ENCODE measurements at places on chromosomes 3 and 15.

DNA sequence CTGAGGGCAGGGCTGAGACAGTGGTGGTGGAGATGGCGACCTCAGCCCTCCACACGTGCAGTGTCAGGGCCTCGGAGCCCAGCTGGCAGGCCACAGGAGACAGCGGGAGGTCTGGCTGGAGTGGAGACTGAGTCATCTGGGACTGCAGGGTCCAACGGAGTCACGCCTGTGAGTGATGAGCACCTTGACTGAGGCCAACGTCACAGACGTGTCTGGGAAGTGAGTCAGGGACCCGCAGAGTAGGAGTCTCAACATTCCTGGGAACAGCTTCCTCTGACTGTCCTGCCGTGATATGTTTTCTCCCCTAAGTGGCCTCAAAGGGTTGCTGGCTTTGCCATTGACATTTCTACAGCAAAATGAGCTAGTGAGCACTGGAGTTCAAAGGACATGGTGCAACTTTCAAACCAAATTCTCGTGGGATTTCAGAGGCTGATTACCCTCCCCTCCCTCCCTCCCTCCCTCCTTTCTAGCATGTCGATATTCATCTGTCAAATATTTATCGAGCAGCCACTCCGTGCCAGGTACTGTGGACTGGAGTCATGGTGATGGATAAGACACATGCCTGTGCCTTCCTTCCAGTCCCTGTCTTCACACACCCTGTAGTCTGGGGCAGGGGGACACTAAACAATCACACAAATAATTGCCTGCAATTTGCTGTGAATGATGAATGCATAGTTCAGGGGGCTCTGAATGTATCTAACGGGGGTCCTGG lies 53.3 kb upstream of the AMOTL2 start:
- peak; percentile 87 for DNase-seq

GRCh38 chr3:177057768-177058167 lies 139.5 kb downstream of the TBL1XR1 start:
- DNase-seq: no peak

- no peak for DNase-seq
These were observed 3.2 kb downstream of the SENP7 start for GRCh38 chr3:101509811-101510210.

GRCh38 chr3:24199775-24200247 lies 254.7 kb downstream of the NR1D2 start:
- DNase-seq: no peak

DNA sequence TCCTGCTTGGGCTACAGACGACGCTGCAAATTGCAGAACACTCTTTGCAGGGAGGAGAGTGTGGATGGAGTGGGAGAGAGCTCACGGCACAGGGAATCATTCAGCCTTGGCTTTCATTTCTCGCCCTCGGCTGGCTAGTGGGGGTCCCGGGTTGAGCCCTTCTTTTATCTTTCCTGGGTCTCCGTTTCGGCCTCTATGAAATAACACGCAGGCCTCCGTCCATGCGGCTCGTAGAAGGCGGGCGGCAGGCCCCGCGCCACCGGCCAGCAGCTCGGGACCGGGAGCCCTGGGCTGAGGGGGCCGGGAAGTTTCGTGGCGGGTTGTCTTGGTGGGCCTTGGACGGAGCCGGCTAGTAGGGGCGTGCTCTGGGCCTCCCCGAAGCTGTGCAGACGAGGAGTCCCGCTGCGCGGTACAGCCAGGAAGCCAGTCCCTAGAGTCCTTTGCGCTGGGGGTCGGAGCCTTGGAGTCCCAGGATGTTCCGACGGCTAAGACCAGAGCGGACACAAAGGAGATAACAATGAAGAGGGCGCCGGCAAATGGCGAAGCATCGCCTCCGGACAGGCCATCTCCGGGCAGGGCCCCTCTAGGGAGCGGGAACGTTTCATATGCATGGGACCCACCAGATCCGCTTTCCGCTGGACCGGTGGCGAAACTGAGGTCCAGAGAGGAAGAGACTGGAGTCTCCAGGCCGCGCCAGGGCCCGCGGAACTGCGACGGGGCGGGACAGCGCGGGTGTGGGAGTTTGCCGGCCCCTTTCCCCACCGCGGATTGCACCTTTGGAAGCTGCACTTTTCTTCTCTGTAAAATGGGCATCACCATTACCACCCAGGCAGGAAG lies 4.3 kb downstream of the RNU6-1 start:
- DNase-seq: no peak

GRCh38 chr3:24261521-24261920 lies 233.1 kb downstream of the THRB start:
- no peak for DNase-seq

GRCh38 chr15:68551296-68551635 lies 27.5 kb upstream of the CORO2B start:
- no peak for DNase-seq

DNA sequence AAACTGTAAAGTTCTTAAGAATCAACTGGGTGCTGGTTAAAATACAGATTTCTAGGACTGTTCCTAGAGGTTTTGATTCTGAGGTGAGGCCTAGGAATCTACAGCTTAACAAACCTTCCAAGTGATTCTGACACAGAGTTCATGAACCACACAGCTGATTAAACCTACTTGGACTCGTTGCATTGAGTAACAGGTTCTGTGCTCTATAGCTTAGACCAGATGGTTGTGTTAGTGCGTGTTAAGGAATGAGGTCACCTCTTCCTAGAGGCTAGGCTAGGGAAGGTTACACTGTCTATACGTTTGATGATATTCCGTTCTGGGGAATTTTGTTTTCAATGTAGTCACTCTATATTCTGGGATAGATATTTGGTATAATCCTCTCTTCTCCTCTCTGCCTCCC lies 21.9 kb downstream of the EID1 start:
- peak; percentile 8 for DNase-seq

DNA sequence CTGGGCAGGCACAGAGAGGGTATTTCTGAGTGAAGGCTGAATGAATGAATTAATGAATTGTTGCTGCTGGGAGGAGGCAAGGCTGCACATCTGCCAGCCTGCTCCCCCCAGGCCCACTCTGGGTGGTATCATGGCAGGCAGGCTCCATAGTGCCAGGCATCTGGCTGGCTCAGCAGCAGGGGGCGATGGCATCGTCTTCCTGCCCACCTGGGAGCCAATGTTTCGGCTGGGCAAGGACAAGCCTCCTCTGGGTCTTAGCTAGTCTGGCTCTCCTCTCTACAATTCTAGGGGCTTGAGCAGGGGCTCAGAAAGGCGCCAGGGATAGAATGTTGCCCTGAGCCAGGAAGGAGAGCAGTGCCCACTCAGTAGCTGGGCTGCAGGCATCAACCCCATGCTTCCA lies 1.7 kb upstream of the TLR9 start:
- no peak for DNase-seq

DNA sequence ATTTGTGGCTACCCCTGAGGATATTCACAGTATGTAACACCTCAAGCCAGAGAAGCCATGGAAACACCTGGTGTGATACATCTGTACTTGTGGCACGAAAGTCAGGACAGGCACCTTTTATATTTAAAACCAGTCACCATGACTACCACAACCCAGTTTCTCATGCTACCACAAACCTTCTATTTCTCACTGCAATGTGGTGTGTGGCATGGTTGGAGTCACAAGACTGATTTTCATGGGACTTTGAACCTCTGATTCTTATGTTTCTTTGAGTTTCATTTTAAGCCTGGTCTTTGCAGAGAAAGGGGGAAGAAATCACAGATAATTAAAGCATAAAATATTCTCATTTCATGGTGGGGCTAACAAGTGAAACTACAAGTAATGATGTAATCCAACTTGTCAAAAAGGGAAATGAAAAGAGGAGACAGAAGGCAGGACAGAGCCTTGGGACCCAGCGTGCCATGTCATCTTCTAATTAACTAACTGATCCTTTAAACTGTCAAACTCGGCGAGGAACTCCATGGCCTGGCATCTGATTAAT lies 175.9 kb downstream of the PDZRN3 start:
- no peak for DNase-seq

DNA sequence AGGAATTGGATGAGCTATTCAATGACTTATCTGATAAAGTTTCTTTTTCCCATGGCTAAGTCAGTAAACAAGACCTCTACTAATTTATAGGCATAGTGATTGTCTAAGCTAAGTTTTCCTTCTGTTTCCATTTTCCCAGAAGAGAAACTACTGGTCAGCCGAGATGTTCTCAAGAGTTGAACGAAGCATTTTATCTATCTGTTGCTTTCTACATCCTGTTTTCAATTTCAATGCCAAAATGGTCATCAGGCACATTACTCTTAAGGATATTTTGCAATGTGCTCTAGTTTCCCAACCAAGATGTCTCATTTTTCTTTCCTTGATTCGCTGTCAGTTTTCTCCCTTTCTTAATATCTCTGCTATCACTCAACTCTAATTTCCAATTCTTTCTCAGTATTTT lies 228.7 kb downstream of the MBNL1 start:
- no peak for DNase-seq

DNA sequence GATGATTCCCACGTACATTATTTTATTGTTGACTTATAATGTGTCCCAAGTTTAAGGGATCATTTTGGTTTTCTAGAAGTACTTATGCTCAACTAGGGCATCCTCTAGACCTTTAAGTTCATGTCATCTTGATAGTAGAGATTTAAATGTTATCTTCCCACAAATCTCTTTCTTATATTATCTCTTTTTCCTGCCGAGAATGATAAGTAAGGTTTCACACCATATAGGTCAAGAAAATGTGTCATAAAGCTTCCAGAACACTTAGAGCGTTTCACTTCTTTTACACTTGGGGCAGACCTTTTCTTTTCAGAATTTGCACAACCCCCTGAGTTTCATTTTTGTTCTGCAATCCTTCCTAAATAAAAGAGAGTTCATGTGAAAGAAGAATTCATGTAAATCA lies 142.0 kb upstream of the CBLB start:
- DNase-seq: no peak

- DNase-seq: no peak
These were observed 9.8 kb downstream of the KCNMB2 start for GRCh38 chr3:178546079-178546478.

GRCh38 chr3:194928227-194928626 lies 242.5 kb downstream of the FAM43A start:
- DNase-seq: no peak

DNA sequence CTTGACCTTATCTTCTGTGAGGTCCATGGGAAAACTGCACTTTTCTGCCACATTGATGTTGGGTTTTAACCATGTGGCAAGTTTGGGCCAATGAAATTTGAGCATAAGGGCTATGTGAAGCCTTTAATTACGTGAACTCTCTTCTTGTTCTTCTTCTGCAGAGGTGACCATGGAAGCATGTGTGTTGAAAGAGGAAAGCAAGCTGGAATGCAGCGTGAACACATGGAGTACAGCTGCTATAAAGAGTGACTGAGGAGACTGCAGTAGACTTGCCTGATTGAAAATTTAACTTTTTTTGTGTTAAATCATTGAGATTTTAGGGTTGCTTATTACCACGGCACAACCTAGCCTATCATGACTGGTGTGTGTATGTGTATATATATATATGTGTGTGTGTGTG lies 347.3 kb downstream of the ZIC1 start:
- DNase-seq: no peak

DNA sequence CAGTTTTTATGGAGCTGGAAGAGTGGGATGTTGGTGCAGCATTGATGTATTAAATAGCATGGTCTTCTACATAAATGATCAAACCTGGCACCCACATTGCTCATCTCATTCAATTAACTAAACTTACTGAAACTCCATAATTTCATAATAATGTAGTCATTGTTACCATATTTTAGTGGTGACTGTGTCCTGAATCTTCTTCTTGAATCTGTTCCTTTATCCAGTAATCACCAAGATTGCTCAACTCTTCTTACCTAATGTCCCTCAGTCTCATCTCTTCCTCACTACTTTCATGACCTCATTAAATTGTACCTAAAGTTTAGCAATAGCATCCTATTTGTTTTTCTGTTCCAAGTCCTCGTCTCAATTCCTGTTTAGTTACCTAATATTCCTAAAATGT lies 69.8 kb downstream of the FGF7 start:
- peak; percentile 8 for DNase-seq

GRCh38 chr3:46701181-46701939 lies at the start of gene TMIE:
Gene TMIE (plus strand): TSS chr3:46701392. CDS start chr3:46701488, 96 bp downstream.
- no peak for DNase-seq

- no peak for DNase-seq
These were observed 33.9 kb downstream of the MYO5C start for GRCh38 chr15:52261498-52262242.

GRCh38 chr3:47228088-47228487 lies 54.5 kb downstream of the KIF9 start:
- DNase-seq: no peak

GRCh38 chr3:58349792-58350626 lies 17.3 kb downstream of the PXK start:
- no peak for DNase-seq

- no peak for DNase-seq
These were observed 64.8 kb downstream of the OXNAD1 start for GRCh38 chr3:16329826-16330129.

DNA sequence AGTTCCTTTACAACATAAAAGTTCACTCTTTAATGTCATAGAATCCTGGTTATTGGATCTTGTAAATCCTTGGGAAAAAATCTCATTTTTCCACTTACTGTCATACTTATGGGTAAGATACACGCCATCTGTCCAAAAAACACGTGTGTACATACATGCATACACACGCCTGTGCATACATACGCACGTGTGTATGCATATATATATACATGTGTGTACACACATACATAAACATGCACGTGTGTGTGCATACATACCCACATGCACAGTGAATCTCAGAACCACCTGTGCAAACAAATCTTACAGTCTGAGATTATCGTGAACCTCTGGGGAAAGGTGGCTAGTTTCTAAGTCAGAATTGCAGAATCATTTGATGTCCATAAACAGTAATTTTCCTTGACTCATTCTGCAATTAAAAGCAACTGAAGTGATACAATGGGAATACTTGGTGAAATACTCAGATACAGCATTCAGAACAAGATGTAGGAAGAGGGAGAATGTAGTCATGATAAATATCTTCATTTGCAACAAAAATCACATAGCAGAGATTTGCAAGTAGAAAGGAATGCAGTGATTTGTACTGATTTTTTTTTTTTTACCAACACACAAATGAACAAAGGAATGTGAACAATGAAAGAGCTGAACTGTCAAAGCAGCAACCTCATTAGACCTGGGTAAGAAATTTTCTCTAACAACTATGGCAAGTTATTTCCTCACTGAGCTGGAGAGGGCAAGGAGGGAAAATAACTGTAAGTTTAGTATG lies 160.6 kb upstream of the POU1F1 start:
- DNase-seq: no peak

DNA sequence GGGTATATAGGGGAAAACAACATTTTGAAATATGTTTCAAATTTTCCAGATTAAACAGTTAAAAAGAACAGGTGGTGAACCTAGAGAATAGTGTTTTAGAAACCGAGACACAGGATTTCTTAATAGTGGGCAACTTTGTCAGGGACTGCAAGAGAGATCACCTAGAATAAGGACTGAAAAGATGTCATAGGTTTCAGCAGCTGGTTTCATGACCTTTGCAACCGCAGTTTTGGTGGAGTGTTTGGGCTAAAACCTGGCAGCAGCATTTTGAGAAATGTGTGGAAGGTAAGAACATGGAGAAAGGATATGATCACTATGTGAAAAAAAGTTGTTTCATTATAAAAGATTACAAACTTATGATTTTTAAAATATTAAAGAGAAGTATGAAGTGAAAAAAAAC lies 34.9 kb downstream of the PRKCI start:
- DNase-seq: no peak

GRCh38 chr15:96733721-96734120 lies 403.2 kb downstream of the NR2F2 start:
- no peak for DNase-seq

- DNase-seq: no peak
These were observed 6.7 kb downstream of the STRIT1 start for GRCh38 chr3:155286736-155287135.

- DNase-seq: no peak
These were observed 36.8 kb downstream of the MUC4 start for GRCh38 chr3:195774917-195775316.
